IMR-90 (cell line): ENCODE measurements at places on chromosomes 6 and 20. TPM values are rescaled to one million over a fixed set of nuclear protein-coding genes. Genes with fewer than 3 reads are reported as not detected.
A peak's percentile ranks its signal among the peaks of the same experiment; 100 is the strongest.

DNA sequence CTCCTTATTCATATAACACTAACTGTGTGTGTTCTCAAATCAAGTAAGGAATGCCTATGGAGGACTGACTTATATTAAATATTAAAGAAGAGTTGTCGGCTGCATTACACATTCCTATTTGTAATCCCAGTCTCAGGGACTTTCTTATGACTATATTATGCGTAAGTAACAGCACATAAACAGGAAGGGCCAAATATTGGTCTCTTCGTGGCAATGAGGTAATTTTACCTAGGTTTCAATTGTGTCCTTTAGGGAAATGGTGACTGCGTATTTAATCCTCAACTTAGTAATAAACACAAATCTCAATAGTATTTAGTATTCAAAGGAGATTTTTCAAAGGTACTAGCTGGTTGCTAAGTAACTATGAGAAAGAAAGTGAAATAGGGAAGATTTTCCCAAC, 22.8 kb upstream of the EPM2A start:
- no peak for DNase-seq

GRCh38 chr20:50363479-50363878, 146.7 kb upstream of the PTPN1 start:
- no peak for DNase-seq

GRCh38 chr6:165910184-165910966, 247.3 kb upstream of the PDE10A start:
- DNase-seq: peak; percentile 82

GRCh38 chr20:59124296-59125029, 39.2 kb upstream of the ZNF831 start:
- DNase-seq: no peak

DNA sequence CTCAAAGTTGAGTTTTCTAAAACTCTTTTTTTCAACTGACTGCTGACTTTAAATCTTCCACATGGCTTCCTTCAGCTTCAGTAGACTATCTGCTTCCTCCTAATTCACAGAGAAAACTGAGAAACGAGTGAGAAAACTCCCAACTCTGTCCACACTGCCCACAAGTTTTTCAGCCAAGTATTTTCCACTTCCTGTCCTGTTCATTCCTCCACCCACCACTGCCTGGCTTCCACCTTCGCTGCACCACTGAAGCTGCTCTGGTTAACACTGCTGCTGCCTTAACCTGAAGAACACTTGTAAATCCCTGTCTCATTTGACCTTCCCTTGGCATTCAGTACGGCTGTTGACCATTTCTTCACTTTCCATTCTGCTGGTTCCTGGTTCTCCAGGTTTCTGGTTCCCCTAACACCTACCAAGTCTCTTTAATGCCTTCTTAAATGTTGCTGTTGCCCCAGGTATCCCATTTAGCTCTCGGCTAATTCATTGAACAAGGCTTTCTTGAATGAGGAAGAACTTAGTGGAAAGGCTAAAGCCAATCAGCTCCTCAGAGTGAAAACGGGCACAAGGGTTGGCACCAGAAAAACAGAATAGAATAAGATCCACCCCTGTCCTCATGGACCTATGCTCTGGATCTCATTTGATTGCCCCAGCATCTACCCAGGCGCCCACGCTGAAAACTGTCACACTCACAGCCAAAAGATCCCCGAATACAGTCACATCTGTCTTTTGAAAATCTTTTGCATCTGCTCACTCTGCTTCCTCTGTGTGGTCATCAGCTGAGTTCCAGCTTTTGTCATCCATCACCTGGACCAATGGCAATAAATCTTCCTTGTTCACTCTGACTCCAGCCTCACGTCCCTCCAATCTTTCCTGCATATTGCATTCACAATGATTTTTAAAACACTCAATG, 104.4 kb upstream of the TAB2 start:
- no peak for DNase-seq

- DNase-seq: no peak
Observed at GRCh38 chr20:2599288-2600006, 53.0 kb upstream of the NOP56 start.

DNA sequence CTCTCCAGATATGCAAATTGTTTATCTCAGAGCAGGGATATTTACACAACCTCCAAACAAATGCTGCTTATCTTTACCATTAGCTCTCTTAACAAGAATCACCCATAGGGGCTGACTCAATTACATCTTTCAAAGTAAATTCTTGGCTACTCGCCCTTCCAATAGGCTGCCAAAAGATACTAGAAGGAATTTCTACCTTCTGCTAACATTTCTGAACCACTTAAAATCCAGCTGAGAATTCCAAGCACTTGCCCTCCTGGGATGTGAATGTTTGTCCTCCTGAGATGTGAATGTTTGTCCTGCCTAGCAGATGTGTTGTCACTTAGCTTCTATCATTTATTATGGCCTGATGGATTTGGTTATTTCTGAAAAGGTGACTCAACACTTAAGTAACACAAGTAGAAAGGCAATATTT, 388.0 kb downstream of the GJA1 start:
- peak; percentile 79 for DNase-seq

DNA sequence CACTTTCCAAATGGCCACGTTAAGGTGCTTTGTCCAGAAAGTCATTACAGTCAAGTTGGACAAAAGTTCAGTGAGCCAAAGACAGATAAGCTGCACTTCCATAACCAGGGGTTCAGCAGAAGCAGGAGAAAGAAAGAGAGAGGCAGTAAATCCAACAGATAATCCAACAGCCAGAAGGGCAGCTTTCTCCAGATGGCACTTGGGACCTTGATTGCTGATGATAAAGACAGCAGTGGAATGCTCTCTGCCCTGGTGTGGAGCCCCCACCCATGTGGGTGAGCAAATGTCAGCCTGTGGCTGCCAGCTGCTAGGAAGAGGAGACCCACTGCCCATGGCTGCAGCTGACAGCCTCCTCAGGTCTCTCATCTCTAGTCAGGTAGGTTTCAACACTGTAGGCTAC, 18.7 kb upstream of the NRSN1 start:
- DNase-seq: no peak

- DNase-seq: no peak
Observed at GRCh38 chr20:40657526-40657925, 31.5 kb downstream of the MAFB start.

DNA sequence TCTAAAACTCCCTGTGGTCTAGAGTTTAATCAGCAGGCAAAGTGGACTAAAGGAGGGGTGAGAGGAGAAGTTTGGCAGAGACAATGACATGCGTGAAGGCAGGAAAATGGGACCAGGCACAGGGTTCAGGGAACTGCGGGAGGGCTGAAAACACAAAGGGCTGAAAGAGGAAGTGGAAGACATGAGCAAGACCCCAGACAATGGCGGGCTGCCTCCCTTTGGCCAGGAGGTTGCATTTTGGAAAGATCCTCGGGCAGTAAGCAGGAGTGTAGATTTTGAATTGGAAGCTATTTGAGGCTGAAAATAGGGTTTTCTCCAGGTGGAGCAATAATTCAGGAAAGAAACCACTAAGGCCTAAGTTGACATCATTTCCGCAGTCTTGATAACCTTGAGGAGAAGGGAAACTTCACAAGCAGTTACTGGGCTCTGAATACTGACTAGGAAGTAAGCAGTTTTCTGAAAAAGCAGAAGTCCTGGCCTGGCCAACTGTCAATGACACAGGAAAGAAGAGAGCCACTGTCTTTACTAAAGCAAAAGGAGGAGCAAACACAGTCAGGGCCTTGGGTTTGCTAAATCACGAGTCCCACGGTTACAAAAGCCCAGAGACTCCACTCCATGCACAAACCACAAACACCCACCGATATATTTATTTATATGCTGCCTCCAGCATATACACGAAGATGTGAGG, 3.4 kb downstream of the LY86 start:
- no peak for DNase-seq

DNA sequence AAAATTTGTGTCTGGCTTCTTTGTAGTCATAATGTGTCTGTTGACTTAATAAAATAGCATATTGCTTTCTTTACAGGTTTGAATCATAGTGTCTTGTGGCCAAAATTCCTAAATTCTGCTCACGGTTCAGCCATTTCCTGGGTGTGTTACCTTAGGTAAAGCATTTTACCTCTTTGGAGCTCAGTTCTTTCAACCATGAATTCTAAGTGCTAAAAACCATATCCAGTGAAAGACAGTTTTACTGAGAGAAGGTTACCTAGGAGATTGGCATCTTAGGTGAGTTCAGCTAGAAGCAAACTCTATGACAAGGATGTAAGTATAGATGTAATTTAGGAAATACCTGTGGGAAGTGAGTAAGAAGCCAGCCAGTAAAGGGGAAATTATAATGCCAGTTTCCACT, 20.7 kb downstream of the CRYBG1 start:
- no peak for DNase-seq

- DNase-seq: no peak
Observed at GRCh38 chr20:62581806-62582205, 60.5 kb upstream of the SLCO4A1 start.

DNA sequence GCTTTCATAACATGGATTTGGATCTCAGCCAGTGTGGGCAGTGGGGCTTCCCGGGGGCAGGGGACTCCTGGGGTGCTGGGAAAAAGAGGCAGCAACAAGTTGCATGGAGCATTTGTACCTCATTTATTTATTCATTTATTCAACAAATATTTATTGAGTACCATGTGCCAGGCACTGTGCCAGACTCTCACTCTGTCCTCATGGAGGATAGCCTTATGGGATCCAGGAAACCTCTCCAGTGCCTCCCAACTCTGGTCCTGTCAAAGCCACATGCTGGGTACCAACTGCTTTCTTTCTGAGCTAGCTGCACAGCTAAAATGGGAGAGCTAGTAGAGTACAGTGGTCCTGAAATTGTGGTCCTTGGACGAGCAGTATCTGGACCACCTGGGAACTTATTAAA, 87.8 kb upstream of the EPB41L1 start:
- no peak for DNase-seq

GRCh38 chr6:118318648-118319047, 229.4 kb upstream of the PLN start:
- DNase-seq: no peak

DNA sequence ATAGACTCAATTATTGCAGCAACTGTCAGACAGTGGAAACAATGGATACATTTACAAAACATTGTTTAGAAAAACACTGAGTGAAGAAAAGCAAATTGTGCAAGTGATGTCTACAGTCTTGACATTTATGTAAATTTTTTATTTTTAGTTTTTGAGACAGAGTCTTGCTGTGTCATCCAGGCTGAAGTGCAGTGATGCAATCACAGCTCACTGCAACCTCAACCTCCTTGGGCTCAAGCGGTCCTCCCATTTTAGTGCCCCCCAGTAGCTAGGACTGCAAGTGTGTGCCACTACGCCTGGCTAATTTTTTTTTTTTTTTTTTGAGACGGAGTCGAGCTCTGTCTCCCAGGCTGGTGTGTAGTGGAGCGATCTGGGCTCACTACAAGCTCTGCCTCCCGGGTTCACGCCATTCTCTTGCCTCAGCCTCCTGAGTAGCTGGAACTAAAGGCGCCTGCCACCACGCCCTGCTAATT, 9.7 kb downstream of the CNBD2 start:
- DNase-seq: peak; percentile 22

GRCh38 chr20:10848810-10849370, 175.1 kb upstream of the JAG1 start:
- DNase-seq: peak; percentile 94

- DNase-seq: no peak
Observed at GRCh38 chr20:37259865-37260264, 1.7 kb downstream of the GHRH start.

DNA sequence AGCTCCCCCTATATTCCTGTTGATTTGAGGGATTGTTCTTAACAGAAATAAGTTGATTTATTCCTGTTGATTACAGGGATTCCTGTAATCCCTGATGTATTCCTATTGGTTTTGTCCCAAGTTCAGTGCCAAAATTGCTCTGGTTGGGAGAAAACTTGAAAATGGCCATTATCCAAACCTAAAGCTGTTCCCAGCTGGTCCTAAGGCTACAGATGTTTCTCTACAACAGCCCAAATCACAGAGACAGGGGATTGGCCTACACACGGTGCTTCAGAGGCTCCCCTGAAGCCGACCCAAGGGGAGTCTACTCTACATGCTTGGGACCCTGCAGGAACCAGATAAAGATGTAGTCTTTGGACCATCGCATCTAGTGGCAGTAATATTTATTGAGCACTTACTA, 99.0 kb upstream of the AKAP12 start:
- no peak for DNase-seq

DNA sequence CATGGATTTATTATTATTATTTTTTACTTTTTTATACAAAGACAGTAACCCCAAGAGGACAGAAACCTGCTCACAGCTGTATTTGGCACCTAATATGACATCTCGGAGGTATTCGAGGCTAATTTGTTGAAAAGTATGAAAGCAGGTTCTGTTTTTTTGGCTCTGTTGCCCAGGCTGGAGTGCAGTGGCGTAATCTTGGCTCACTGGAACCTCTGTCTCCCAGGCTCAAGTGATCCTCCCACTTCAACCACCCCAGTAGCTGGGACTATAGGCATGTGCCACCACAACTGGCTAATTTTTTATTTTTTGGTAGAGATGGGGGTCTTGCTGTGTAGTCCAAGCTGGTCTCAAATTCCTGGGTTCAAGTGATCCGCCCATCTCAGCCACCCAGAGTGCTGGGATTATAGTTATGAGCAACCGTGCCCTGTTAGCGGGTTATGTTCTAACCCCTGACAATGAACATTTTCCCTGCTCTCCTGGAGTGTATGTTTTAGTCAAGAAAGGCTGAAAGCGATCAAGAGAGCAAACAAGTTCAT, 53.7 kb upstream of the ZNF217 start:
- DNase-seq: no peak

DNA sequence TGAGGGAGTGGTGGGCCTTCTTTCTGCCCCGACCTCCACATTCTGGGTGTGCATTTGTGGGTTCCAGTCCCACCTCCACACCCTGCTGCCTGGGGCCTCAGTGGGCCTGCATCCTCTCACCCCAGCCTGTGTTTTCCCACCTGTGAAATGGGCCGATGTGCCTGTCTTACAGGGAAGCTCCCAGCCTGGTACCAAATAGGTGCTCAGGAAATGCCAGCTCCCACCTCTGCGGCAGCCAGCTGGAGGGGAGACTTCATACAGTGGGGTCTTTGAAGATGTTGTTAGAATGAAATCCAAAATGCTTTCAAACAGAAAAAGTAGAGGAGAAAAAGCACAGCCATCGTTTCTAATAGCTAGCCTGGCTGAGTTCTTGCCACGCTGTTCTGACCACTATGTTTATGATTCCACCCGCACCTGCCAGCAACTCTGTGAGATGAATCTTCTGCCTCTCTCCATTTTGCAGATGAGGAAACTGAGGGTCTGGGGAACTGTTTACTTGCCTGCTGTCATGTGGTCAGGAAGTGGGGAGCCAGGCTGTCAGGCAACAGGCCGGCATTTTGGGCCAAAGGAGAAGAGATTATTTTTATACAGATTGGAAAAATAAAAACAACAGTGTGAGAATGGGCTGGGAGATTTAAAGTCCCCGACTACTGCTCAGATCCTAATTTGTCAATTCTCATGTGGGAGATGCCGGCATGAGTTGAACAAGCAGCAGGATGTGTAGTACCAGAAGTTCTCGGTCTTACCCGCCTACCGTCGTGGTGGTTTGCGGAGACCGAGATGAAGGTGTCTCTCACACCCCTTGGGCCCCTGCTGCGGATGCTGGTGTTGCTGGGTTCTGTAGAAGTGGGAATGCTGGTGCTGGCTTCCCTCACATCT, 4.6 kb downstream of the TMEM181 start:
- no peak for DNase-seq

NKX2-2 gene
- total RNA-seq: not detected in 2 replicates

LPA gene
- not detected in 2 replicates for total RNA-seq

SIRPD gene
- not detected in 2 replicates for total RNA-seq

ACTR5 gene
- 5.3 and 6.6 TPM in 2 replicates for total RNA-seq

CST2 gene
- total RNA-seq: not detected in 2 replicates

ZBP1 gene
- total RNA-seq: not detected in 2 replicates

PSORS1C2 gene
- not detected in 2 replicates for total RNA-seq

ETV7 gene
- under 0.01 and 0.18 TPM in 2 replicates for total RNA-seq

CLVS2 gene
- not detected in 2 replicates for total RNA-seq

TMEM181 gene
- total RNA-seq: 27.8 and 40.0 TPM in 2 replicates

NKX2-4 gene
- total RNA-seq: not detected in 2 replicates

WFDC10B gene
- not detected in 2 replicates for total RNA-seq

ELMO2 gene
- 45.0 and 52.7 TPM in 2 replicates for total RNA-seq

COL9A3 gene
- 0.28 and 0.36 TPM in 2 replicates for total RNA-seq
